ENCODE measurements at places on chromosomes 5 and 9. TPM values are rescaled to one million over a fixed set of nuclear protein-coding genes. Genes with fewer than 3 reads are reported as not detected.

The C6 gene
- total RNA-seq: not detected

The SLC45A2 gene
- total RNA-seq: not detected

The CCNO gene
- total RNA-seq: 1.9 TPM

The LSM11 gene
- total RNA-seq: 4.0 TPM

The PAX5 gene
- total RNA-seq: under 0.01 TPM

The PCDHB15 gene
- total RNA-seq: 0.04 TPM

The GABRA6 gene
- not detected for total RNA-seq

The GPR151 gene
- total RNA-seq: not detected

The TMC1 gene
- total RNA-seq: not detected

The EPB41L4B gene
- 6.5 TPM for total RNA-seq

The DCANP1 gene
- total RNA-seq: not detected

The FOXI1 gene
- total RNA-seq: not detected

The IRF1 gene
- 24.0 TPM for total RNA-seq

Measured in foreskin keratinocyte (primary cell).